Neural crest cell (in vitro differentiated cells): ENCODE measurements at places on chromosomes 2 and 18. TPM values are rescaled to one million over a fixed set of nuclear protein-coding genes. Genes with fewer than 3 reads are reported as not detected.
A peak's percentile ranks its signal among the peaks of the same experiment; 100 is the strongest.

- H3K4me1 ChIP-seq: peaks cover 34% of the 10 kb centered on the region
- no peaks in the 10 kb centered on the region for H3K27me3 ChIP-seq
- H3K4me3 ChIP-seq: no peak overlapping the region
- H3K36me3 ChIP-seq: peaks cover 3% of the 10 kb centered on the region
- H3K27ac ChIP-seq: no peak overlapping the region
Observed at GRCh38 chr2:50658883-50659282, 373.0 kb downstream of the NRXN1 start.

- H3K4me3 ChIP-seq: peak overlapping the region; percentile 0
- DNase-seq: no peak
- no peaks in the 10 kb centered on the region for H3K27me3 ChIP-seq
- H3K27ac ChIP-seq: peak overlapping the region; percentile 3
- H3K36me3 ChIP-seq: no peaks in the 10 kb centered on the region
Observed at GRCh38 chr18:830315-830901, 18.4 kb upstream of the YES1 start.

DNA sequence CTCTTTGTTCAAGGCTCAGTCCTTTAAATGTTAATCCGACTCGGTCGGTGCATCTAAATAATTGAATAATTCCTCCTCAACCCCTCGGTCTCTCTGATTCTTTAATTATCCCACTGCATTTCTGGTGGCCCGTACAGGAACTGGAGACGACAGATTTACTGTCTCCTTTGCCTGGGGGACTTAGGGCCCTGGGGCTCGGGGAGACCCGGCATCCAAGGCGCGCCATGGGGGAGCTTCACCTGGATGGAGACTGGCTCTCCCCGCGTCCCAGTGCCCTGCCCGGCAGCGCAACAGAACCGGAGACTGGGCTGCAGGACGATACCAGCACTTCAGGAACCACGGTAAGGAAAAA, 47.7 kb upstream of the SELENOI start:
- H3K4me1 ChIP-seq: no peaks in the 10 kb centered on the region
- H3K36me3 ChIP-seq: no peaks in the 10 kb centered on the region
- no peak overlapping the region for H3K4me3 ChIP-seq
- H3K27ac ChIP-seq: no peak overlapping the region

Gene CPO
- total RNA-seq: 0.25 and 0.47 TPM in 2 replicates

Gene UGT1A3
- total RNA-seq: not detected in 2 replicates

GRCh38 chr2:200435379-200435778, 74.5 kb downstream of the KCTD18 start:
- no peaks in the 10 kb centered on the region for H3K27me3 ChIP-seq
- peaks cover 24% of the 10 kb centered on the region for H3K36me3 ChIP-seq
- no peak overlapping the region for H3K4me3 ChIP-seq
- H3K27ac ChIP-seq: no peak overlapping the region

Gene CYRIA
- total RNA-seq: 10.2 and 11.1 TPM in 2 replicates

Gene KLHL41
- total RNA-seq: 0.73 and 1.4 TPM in 2 replicates

Gene MC5R
- not detected in 2 replicates for total RNA-seq
